ENCODE measurements at places on chromosomes 5 and 9.

GRCh38 chr9:112015736-112016135 lies 119.1 kb downstream of the UGCG start:
- DNase-seq, result no peak

GRCh38 chr5:132365213-132365612 lies 4.3 kb upstream of the SLC22A5 start:
- DNase-seq, result no peak

GRCh38 chr5:17411436-17412402 lies 86.3 kb upstream of the TAF11L2 start:
- DNase-seq, result no peak

GRCh38 chr9:95978106-95978505 lies 102.6 kb downstream of the ERCC6L2 start:
- DNase-seq, result no peak

DNA sequence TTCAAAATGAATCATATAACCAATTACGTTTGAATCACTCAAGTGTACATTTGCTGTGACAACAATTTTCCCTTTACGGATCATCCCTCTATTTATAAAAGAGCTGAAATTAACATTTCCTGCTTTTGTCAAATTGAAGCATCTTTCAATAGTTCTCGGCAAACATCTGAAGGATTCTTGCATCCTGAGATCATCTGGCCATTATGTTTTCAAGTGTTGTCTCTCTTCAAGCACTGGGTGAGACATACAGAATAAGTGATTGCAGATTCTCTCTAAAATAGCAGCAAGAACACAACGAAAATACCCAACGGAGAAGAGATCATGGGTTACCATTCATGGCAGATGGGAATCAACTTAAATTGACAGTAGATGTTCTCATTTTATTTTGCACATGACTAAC lies 283.4 kb upstream of the GRAMD2B start:
- no peak for DNase-seq

GRCh38 chr5:29720954-29721353 lies 1472.5 kb upstream of the CDH6 start:
- DNase-seq, result no peak

DNA sequence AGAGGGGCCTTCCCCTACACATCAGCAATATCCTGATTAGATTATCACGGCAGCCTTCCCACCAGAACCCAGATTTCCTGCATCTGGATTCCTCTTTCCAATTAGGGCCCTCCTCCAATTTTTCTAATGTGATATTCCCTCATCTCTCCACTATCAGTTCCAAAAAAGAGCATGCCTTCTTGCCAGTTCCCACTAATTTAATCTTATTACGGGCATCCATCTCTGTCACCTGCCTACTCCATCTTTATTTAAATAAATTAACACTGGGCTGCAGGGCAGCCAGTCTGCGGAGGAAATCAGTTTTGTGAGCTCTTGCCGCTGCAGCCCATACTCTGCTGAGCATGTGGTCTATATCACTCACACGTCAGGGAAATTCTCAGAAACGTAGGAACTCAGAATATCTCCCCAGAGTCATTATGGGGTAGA lies 16.6 kb upstream of the FBP2 start:
- no peak for DNase-seq

DNA sequence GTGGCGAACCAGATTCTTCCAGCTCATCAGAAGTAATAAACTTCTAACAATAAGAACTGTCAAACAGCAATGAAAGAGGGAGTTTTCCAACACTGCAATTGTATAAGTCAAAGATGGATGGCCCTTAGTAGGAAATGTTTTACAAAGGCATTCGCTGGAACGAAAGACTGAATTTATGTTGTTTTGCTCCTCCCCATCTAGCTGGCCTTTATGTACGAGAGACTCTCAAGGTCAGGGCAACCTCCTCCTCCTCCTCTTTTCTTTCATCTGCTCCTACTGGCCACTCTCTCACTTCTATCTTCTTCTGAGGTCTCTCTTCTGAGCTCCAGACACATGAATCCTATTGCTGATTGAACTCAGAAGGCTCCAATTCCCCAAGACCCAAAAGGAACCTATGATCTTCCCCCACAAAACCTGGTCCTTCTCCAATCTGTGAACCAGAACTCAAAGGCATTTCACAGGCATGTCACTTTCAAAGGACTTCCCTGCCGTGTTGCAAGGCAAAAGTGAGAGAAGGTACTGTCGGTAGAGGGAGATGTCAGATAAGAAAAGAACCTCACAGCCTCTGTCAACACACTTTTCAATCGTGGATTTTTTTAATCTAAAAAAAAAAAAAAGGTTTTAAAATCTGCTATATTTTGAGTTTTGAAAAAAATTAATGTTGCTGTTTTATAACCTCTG lies 28.5 kb upstream of the PUM3 start:
- peak; percentile 32 for DNase-seq
